ENCODE measurements at places on chromosomes 3 and 15. TPM values are rescaled to one million over a fixed set of nuclear protein-coding genes. Genes with fewer than 3 reads are reported as not detected.

XCR1 gene
- total RNA-seq: not detected

CLDN18 gene
- not detected for total RNA-seq

OSBPL10 gene
- total RNA-seq: 60.1 TPM

HCLS1 gene
- 0.39 TPM for total RNA-seq

CLDN16 gene
- total RNA-seq: not detected

LOXL1 gene
- 12.8 TPM for total RNA-seq

LRTM1 gene
- not detected for total RNA-seq

VGLL3 gene
- 0.65 TPM for total RNA-seq

CD86 gene
- 0.16 TPM for total RNA-seq

GP9 gene
- total RNA-seq: not detected

MB21D2 gene
- total RNA-seq: 9.2 TPM

SPRED1 gene
- 15.5 TPM for total RNA-seq

GNAT1 gene
- total RNA-seq: not detected

ANKUB1 gene
- 0.31 TPM for total RNA-seq

PLCH1 gene
- not detected for total RNA-seq

ZBBX gene
- total RNA-seq: not detected

KBTBD8 gene
- total RNA-seq: 3.8 TPM

MUC4 gene
- not detected for total RNA-seq

SPINT1 gene
- 272 TPM for total RNA-seq

MRPL47 gene
- 37.1 TPM for total RNA-seq

IQCF2 gene
- total RNA-seq: not detected

GOLGA8R gene
- total RNA-seq: not detected

FES gene
- total RNA-seq: 1.9 TPM

ALS2CL gene
- 89.0 TPM for total RNA-seq

MAPKAPK3 gene
- 116 TPM for total RNA-seq

MME gene
- 2.9 TPM for total RNA-seq

LHFPL4 gene
- total RNA-seq: 0.08 TPM

PCOLCE2 gene
- total RNA-seq: 2.9 TPM

VGLL4 gene
- total RNA-seq: 23.9 TPM

RPSA gene
- total RNA-seq: 2,555 TPM

UPK1B gene
- total RNA-seq: 12.2 TPM

CACNA2D3 gene
- total RNA-seq: not detected

SLC22A14 gene
- not detected for total RNA-seq

Measured in hair follicular keratinocyte (primary cell).